ENCODE measurements at places on chromosomes 1 and 21.

DNA sequence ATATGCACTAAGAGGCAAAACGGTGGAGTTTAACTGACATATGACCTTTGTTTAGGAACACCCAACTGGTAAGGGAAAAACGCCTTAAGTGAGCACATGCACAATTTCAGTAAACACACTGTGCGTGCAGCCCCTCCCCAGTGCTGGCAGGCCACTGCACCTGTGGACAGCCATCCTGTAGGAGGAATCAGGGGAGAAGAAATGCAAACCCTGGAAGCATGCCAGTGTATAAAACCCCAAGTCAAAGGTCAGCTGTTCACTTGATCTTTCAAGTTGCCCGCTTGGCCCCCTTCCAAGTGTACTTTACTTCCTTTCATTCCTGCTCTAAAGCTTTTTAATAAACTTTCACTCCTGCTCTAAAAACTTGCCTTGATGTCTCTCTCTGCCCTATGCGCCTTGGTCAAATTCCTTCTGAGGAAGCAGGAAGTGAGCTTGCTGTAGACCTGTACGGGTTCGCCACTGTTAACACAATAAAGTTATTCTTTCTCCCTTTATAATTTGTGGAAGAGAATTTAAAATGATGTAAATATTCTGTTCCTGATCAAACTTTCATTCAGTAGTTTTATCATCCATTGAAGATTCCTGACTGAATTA, 31.8 kb downstream of the USP25 start:
- DNase-seq, result no peak

DNA sequence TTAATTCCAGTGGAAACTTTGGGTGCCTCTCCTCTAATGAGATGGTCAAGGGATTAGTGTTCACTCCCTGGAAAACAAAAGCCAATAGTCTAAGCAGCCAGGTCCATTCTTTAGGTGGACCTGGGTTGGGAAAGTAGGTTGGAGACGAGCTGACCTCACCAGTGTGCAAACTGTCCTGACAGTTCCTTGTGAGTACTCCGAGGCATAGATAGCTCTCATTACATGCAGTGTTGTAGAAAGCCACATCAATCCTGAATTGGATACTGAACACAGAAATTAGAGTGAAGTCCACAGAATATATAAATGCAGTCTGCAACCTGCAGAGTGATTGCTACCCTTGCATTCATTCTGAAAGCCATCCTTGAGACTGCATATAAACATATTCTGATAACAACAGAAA, 675.1 kb upstream of the CXADR start:
- no peak for DNase-seq

DNA sequence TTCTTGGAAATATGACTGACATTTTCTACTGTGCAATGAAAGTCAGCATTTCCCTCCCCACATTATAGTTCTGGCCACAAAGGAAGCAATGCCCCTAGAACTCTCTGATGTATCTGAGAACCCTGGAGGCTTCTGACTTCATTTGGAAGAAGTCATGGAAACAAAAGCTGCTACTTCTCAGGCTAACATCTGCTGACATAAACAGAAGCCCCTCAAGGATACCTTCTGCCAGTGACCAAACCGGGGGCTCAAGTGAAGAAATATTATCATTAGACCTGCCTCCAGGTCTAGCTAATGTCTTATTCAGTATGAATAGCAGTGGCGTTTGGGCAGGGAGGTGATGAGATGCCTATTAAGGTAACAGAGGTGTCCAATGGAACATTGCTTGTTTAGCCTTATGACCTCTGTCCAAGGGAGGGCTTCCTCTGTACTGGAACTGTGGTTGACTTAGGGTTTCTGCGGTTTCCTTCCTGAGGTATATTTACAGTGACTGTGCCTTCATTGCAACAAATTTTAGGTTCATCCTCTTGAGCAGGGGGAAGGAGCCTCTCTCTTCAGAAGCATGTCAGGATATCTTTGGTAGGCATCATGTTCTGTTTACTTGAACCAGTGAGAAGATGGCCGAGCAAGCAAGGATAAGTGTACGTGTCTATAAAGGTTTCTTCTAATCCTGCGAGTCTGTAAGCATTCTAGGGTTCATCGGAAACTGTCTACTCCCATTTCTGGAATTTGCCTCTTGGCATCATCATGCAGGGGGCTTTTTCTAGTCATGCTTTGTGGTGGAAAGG, 161.7 kb downstream of the PBX1 start:
- DNase-seq, result no peak

- DNase-seq, result no peak
Observed at GRCh38 chr1:234481771-234482170, 2.8 kb upstream of the TARBP1 start.

DNA sequence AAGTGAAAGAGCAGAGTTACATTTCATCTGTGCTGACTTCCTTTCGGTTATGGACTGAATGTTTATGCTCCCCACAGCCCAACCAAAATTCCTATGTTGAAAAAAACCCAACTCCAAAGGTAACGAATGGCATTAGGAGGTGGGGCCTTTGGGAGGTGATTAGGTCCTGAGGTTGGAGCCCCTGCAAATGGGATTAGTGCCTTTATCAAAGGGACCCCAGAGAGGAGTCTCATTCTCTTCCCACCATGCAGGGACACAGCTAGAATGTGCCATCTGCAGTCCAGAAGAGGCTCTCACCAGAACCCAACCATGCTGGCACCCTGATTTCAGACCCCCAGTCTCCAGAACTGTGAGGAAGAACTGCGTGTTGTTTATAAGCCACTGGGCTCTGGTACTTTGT, 199.3 kb downstream of the TOMM20 start:
- DNase-seq, result no peak

DNA sequence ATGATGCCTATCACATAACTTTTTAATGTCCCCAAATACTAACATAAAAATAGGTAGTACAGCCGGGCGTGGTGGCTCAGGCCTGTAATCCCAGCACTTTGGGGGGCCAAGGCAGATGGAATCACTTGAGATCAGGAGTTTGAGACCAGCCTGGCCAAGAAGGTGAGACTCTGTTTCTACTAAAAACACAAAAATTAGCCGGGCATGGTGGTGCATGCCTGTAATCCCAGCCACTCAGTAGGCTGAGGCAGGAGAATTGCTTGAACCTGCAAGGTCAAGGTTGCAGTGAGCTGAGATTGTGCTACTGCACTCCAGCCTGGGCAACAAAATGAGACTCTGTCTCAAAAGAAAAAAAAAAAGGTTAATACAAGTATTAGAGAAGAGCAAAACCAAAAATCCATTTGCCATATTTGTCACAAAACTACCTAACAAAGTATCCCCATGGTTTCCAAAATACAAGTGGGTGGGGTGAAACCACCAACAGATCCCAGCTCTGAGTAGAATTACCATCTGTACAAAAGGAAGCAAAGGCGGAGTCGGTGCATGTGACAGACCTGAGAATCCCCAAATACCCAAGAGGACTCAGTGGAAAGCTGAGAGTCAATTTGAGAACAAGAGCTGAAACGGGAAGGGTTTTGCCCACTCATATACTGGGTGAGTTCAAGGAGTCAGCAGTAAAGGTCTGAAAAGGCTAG, 113.2 kb downstream of the TOMM20 start:
- no peak for DNase-seq

- no peak for DNase-seq
Observed at GRCh38 chr1:182340233-182341058, 51.1 kb downstream of the GLUL start.

GRCh38 chr1:104235141-104235540, 485.4 kb downstream of the AMY1C start:
- DNase-seq, result no peak

GRCh38 chr1:51518033-51518585, 957 bp downstream of the EPS15 start:
- DNase-seq, result peak; percentile 20

DNA sequence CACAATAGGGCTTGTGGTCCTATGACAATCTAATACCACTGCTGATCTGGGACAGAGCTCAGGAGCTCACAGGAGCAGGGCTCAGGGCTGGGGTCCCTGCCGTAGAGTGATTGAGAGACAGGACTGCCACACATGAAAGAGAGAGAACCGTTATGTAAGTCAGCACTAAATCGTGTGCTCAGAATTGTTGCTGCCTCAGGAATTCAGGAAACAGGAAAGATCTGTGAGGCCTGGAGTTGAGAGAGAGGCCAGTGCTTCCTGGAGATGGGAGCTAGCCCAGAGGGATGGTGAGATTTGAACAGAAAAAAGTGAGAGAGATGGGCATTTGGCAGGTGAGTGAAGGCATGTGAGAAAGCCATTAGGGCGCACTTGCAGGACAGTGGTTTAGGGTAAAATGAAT, 17.5 kb upstream of the ACBD6 start:
- no peak for DNase-seq

- DNase-seq, result no peak
Observed at GRCh38 chr1:196997423-196997822, 20.1 kb downstream of the CFHR5 start.

GRCh38 chr21:32472890-32473765, 60.6 kb downstream of the EVA1C start:
- no peak for DNase-seq

Measured in NCI-H2081 treated with DMSO at 0.1 percent for 48 hours (cell line).